Right forelimb (tissue), 1 donor: ENCODE measurements at places on chromosomes 6 and 20.

GRCh38 chr6:80456724-80457438 is 350.4 kb downstream of the BCKDHB start:
- DNase-seq: no peak

DNA sequence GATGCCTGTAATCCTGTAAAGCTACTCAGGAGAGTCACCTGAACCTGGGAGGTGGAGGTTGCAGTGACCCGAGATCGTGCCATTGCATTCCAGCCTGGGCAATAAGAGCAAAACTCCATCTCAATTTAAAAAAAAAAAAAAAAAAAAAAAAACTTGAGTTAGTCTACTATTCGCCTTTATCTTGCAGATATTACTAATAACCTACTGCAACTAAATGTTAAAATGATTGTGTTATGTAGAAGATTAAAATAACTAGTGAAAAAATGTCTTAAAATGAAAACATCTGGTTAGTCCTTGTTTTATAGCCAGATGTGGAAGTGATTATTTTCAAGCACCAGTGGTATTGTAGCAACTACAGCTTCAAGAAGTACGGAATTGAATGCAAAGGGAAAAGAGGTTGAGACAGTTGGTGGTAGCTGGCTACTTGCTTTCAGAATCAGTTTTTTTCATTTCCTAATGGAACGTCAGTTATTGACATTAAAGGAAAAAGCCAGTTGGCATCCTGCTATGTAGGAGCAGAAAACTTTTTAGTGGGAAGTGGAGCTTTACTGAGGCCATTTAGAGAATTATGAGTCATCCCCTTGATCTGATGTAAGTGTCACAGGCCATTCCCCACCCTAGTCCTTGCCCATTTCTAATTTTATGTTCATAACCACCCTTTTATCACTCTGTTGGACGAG is 43.8 kb upstream of the DYNLRB1 start:
- no peak for DNase-seq

- no peak for DNase-seq
Observed at GRCh38 chr20:61599541-61599992, 347.5 kb downstream of the CDH4 start.

- no peak for DNase-seq
Observed at GRCh38 chr20:53087037-53087777, 115.0 kb downstream of the TSHZ2 start.

DNA sequence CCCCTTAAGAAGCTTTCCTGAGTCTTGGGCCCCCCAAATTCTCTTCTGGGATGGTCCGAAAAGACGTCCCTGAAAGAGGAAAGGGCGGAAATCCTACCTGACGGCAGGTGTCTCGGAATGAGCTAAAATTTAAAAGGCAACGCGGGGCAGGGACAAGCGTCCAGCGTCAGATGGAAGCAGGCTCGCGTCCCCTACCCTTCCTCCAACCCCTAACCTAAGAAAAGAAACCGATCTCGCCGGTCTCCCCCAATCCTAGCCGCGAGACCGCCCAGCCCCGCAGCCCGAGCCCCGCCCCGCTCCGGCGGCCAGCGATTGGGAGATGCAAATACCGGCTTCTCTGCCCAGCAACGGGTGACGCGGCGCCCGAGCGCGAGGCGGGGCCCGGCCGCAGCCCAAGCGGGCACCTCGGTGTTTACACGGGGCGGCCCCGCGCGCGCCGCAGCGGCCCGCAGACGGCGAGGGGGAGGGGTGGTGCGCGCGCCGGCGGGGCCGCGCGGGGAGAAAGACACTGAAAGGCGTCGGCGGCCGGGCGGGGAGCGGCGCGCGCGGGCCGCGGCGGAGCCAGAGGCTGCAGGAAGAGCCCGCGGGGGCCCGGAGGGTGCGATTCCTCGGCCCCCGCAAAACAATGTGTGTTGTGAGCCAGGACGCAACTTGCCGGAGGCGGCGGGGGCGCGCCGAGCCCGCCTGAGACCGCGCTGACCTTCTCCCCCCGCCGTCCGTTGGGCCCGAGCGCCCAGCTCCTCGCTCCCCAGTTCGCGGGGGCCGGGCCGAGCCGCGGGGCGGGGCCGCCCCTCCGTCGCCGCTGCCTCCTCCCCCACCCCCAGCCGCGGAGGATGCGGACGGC is at the start of gene SOX12:
SOX12 (plus strand) TSS at position 508 of the 844 bp plus-strand sequence. CDS start 373 bp downstream, outside the sequence.
- peak; percentile 98 for DNase-seq

DNA sequence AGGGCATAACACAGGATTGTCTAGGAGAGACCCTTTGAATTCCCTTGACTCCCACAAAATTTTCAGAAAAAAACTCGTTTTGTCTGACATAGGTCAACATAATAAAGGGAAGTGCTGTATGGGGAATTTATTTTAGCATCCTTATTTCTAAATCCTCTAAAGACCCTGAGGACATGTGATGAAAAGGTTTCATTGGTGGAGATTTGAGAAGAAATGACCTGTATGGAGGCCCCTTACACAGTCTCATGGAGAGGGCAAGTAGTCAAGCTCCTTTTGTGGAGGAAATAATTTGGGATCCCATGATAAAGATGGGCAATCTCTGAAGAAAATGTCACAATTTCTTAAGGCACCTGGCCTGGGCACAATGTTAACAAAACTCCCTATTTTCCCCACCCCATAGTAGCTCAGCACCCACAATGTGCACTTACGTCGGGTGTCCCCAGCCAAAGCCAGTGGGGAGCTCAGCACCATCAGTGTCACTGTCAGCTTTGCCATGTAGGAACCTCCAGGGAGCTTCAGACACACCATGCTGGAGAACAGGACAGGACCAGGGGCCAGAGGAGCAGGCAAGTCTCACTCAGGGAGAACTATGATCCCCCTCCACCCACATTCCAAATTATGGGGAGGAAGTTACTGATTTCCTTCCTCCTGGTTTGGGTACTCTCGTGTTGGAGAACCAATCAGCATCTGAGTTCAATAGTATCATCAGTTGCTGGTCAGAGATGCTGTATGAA is at the start of gene HLA-DRB5:
HLA-DRB5 (minus strand) TSS at position 591 of the 734 bp plus-strand sequence; CDS start at position 528, 63 bp downstream.
- no peak for DNase-seq

- DNase-seq: peak; percentile 49
Observed at GRCh38 chr6:136921381-136921935, 643 bp upstream of the SLC35D3 start.

- no peak for DNase-seq
Observed at GRCh38 chr20:50256577-50256976, 65.9 kb downstream of the CEBPB start.

DNA sequence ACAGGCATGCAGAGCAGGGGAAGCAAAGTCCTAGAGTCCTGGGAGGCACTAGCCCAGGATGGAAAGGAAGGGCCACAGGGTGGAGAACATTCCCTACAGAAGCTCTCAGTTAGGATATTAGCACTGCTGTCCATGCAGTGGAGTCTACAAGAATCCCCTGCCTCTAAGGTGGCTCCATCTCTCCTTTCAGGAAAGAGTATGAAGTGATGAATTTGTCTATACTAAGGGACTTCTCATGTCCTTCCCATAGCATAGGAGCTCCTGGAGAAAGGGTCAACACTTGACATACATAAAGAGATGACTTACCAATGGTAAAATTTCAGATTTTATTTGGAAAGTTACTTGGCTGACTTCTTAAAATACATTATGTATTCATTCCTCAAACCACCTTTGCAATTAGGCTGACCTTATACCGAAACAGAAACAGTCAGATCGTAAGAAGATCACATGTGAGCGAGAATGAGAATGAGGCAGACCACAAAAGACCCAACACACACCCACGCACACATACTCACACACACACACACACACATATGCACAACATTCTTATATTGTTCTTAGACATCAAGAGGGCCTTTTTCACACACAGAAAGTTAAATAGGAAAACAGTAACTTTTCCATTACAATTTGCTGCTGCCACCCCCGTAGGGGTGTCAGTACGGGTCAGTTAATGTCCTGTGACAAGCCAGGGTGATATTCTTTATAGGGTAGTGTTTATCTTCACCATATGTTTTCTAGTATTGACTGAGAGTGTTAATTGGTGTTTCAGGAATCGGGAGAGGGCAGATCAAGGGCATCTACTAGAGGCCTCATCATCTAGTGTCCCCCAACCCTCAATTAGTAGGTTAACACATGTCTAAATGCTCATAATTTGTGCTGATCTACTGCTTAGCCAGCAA is 159.4 kb downstream of the FAXC start:
- DNase-seq: no peak

GRCh38 chr6:127518710-127519468 is at the start of gene MTCL3:
TSS of gene MTCL3 (minus strand) at chr6:127519335.
- peak; percentile 41 for DNase-seq

- DNase-seq: no peak
Observed at GRCh38 chr6:27650620-27651370, 177.9 kb upstream of the ZNF184 start.

DNA sequence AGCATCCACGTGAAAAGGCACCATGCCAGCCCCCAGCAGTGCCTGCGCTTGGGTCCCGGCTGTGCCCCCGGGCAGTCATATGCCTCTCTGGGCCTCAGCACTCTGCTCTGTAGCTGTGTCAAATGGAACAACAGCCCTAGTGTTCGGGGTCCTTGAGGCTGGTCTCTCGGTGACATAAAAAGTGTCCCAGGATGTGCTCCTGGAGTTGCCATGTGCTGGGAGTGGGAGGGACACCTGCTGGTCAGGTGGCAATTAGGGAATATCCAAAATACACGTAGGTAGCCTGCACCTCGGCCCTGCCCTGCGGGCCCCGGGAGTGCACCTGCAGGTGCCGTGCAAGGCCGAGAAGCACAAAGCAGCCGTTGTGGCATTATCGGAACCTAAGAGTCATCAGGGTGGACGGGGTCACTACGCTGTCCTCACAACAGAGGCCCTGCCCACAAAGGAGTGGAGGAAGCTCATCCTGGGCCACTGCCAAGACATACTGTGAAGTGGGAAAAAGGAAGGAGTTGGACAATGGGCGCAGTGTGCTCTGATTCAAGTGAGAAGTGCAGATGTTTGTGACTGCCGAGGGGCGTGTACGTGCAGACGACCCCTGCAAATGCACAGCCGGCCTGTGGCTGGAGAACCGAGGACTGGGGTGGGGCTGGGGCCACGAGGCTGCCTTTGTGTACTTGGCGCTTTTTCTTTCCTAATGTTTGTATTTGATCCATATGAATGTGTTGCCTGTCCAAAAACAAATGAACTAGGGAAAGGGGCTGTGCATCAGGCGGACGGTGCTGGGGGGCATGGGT is 24.6 kb downstream of the SLCO4A1 start:
- no peak for DNase-seq

- DNase-seq: peak; percentile 88
Observed at GRCh38 chr6:35297601-35298481, at the start of gene DEF6. TSS of gene DEF6 (plus strand) at chr6:35297818. CDS start at chr6:35297857, 39 bp downstream.

DNA sequence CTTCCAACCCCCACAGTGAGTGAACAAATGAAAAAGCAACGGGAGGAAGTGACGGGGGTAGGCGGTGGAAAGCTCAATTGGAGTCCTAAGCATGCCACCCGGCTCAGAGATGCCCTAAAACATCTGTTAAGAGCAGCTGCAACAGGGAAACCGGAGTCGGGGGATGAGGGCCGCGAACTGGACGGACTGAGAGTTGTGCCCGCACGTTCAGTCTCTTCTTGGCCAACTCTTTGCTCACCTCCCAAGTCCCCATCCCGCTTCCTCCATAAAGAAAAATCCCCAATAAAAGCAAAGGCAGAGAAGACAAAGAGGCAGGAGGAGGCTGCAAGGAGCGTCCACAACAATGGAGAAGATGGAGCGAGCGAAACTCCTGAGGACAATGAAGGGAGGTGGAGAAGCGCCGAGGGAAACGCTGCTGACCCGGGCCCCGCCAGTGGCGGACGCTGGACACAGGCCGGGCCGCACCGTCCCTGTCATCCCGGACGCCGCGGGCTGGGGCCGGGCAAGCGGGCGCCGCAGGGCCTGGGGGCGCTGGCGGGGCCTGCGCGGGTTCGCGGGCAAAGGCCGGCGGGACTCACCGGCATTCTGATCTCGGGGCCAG is 600 bp downstream of the SEC63 start:
- DNase-seq: peak; percentile 75

GRCh38 chr6:161882196-161882765 is 608.4 kb upstream of the AGPAT4 start:
- DNase-seq: no peak

- DNase-seq: no peak
Observed at GRCh38 chr6:162443101-162443500, 284.5 kb downstream of the PRKN start.
